ENCODE measurements at places on chromosomes 3 and 15. TPM values are rescaled to one million over a fixed set of nuclear protein-coding genes. Genes with fewer than 3 reads are reported as not detected.

DNA sequence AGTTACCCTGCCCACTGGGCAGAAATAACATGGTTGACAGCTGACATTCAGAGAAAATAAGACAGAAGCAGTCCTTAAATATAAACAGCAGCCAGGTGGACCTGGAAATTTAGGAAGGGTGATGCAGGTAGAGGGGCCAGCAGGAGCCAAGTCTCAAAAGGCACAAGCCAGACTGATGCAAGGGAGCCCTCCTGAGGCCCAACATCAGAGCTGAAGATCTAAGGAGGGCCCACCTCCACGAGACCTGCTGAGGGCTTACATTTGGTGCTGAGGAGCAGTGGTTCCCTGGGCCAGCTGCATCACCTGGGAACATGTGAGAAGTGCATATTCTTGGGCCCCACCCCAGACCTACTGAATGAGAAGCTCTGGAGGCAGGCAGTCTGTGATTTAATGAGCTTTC, 105.5 kb upstream of the TRIM42 start:
- DNase-seq: no peak

ARHGAP11A gene
- 30.9 TPM for polyA plus RNA-seq

GRCh38 chr3:124784686-124785382, 54.6 kb downstream of the UMPS start:
- no peak for DNase-seq

GRCh38 chr3:62145086-62145757, 228.1 kb downstream of the FEZF2 start:
- no peak for DNase-seq

- no peak for DNase-seq
Observed at GRCh38 chr15:49035825-49036224, 10.4 kb downstream of the SECISBP2L start.

RBPMS2 gene
- polyA plus RNA-seq: 11.3 TPM

- no peak for DNase-seq
Observed at GRCh38 chr3:196192036-196192523, 19.1 kb downstream of the ZDHHC19 start.

ATP13A4 gene
- 2.2 TPM for polyA plus RNA-seq

DNA sequence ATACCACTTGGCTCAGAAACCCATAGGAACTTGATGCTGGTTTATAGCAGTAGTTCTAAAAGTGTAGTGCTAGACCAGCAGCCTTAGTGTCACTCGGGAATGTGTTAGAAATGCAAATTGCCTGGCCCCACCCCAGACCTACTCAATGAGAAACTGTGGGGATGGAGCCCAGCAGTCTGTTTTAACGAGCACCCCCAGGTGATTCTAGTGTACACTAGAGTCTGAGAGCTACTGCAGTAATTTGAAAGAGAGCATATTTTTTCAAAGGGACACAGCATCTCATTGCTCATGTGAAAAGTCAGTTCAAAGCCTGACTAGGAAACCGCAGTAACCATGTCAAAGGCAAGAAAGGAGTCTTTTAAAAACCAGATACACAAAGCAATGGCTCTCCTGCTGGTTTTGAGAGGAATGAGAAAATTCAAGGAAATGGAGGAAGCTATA, 313.4 kb downstream of the SQOR start:
- no peak for DNase-seq

STRA6 gene
- 23.9 TPM for polyA plus RNA-seq

CPA3 gene
- 0.68 TPM for polyA plus RNA-seq

GRCh38 chr3:181728470-181729340, 17.0 kb downstream of the SOX2 start:
- DNase-seq: no peak

DNA sequence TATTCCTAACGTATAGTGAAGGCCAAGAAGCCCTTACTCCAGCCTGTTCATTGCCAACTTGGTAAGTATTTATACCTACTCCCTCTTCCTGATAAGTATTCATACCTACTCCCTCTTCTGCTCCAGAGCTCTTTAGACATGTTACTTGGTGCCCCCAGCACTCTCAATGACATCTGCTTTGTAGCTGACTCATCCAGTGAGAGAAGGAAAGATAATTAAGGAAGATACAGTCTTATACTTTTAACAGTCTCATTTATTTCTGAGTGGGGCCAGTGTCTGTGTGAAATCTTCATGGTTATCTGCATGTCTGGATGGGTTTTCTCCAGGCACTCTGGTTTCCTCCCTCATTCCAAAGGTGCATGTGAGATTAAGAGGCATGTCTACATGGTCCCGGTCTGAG, 698.7 kb downstream of the FHIT start:
- DNase-seq: no peak

SPINK8 gene
- polyA plus RNA-seq: 0.77 TPM

- DNase-seq: no peak
Observed at GRCh38 chr3:161393803-161394202, 22.5 kb upstream of the SPTSSB start.

GRCh38 chr15:67091980-67092677, 26.7 kb downstream of the SMAD3 start:
- no peak for DNase-seq

DNA sequence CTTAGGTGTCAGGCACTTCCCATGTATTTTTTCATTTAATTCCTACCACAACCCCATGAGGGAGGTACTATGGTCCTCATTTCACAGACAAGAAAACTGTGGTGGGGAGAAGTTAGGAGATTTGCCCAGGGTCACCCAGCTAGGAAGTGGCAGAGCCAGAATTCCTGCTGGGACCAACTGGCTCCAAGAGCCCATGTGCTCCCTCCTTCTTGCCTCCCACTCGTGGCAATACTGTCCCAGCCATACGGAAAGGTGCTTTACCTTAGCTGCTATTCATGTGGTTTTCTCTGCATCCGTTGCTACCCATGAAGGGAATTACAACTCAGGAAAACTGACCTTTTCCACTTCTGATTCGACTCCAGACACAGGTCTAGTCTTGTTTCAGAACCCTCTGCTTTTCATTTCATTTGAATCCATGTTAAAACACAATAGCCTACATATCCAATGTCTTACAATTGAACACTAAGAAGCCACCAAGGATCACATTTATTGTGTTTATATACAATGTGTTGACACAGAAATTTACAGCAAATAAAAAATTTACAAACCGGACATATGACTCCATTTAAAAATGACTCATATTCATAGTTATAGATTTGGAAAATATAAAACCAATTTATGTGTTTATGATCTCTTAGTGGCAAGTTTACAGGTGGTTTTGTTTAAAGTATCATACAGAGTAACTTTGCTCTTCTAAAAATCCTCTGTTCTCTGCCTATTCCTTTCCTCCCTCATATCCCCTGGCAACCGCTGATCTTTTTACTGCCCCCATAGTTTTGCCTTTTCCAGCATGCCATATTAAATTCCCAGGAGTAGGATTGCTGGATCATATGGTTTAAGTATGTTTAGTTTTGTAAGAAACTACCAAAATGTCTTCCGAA, 58.8 kb downstream of the BTD start:
- no peak for DNase-seq

MINDY2 gene
- polyA plus RNA-seq: 19.4 TPM

ATP13A5 gene
- polyA plus RNA-seq: 0.11 TPM

CXCR6 gene
- 0.55 TPM for polyA plus RNA-seq

GRCh38 chr15:101069654-101069973, 150.5 kb downstream of the LRRK1 start:
- no peak for DNase-seq

GRCh38 chr3:123623346-123623880, 38.6 kb upstream of the HACD2 start:
- no peak for DNase-seq

- no peak for DNase-seq
Observed at GRCh38 chr15:74422652-74423430, 10.9 kb downstream of the SEMA7A start.

MGLL gene
- polyA plus RNA-seq: 12.3 TPM

SLC51A gene
- polyA plus RNA-seq: 10.4 TPM

THRB gene
- polyA plus RNA-seq: 25.9 TPM

CCR8 gene
- not detected for polyA plus RNA-seq

GRCh38 chr15:28123408-28124023, 24.4 kb upstream of the OCA2 start:
- DNase-seq: no peak

DNA sequence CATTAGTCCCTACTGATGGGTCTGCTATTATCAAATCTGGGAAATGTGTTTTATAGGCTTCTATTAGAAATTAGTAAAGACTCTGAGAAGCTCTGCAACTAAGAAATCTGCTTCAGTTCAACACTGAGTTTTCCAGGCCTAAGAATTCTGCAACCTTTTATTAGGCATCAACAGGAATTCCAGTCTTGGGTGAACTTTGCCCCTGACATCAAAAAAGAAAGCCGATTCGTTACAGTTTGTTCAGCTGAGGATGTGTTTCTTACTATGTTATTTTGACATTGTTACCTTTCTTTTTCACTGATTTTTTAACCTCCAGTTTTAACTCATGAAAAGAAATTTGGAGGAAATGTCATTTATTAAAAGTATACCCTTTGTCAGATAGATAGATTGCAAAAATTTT, 131.5 kb upstream of the KCNH8 start:
- no peak for DNase-seq

LRRC31 gene
- 0.17 TPM for polyA plus RNA-seq

- DNase-seq: no peak
Observed at GRCh38 chr15:90386221-90386620, 1.8 kb upstream of the IQGAP1 start.

SLC22A13 gene
- 3.1 TPM for polyA plus RNA-seq

LYZL4 gene
- polyA plus RNA-seq: not detected

PSTPIP1 gene
- polyA plus RNA-seq: 1.4 TPM

- DNase-seq: no peak
Observed at GRCh38 chr3:159266779-159267178, 464.9 kb downstream of the MFSD1 start.

SECISBP2L gene
- 44.6 TPM for polyA plus RNA-seq

DNA sequence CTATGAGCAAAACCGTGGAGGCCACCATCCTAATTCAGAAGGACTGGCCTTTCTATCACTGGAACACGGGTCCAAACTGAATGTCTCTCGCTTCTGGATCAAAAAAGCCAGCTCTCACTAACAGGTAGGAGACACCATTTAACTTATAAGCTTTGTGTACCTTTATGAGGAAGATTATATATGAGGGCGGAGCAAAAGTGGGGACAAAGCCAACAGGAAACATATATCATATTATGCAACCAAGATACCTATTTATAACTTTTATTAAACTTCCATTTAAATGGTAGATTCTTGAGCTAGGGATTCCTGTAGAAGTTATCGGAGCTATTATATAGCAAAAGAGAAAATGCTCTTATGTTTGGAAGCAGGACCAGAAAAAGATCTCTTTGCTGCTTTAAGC, 78.4 kb downstream of the IGF2BP2 start:
- DNase-seq: no peak

FETUB gene
- polyA plus RNA-seq: 0.14 TPM

DNA sequence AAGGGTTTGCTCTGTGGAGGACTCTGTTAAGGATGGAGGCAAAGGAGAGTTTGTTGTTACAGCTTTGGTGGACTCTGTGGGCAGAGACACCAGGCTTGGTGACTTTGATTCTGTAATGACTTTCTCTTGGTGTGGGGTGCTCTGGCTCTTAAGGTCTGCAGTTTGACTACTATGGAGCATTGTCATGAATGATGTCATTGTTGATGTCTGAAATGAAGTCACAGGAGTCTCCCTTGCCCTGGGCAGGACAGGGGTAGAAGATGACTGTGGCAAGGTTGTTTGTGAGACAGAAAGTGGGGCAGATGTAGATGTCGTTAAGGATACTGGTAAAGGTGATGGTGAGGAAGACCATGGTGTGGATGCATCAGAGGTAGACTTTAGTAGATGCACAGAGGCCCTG, 42.7 kb downstream of the HEG1 start:
- no peak for DNase-seq

GRCh38 chr15:75759416-75760130, 46.9 kb upstream of the CSPG4 start:
- DNase-seq: no peak
